RPMI7951 (cell line): ENCODE measurements at places on chromosomes 1 and 21.

DNA sequence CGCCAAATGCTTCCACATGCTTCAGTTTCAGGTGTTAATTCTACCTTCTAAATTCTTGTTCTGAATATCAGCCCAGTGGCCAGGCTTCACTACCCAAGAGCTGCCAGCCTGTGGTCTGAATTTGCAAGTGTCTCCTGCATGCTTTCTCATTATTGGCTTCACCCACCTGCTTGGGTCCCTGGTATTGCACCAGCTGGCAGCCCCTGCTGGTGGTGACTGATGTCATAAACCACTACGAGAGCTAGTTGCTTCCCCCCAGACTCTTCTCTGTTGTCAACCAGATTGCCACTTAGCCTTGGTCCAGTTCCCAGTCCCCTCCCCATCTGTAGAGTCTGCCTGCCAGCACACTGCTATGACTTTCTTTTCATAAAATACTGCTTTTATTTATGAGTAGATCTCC is 197.7 kb upstream of the DUSP10 start:
- DNase-seq, result no peak

- no peak for DNase-seq
These were observed 184.6 kb downstream of the KCNT2 start for GRCh38 chr1:196423612-196424011.

- no peak for DNase-seq
These were observed 204.2 kb downstream of the KCNT2 start for GRCh38 chr1:196403803-196404690.

DNA sequence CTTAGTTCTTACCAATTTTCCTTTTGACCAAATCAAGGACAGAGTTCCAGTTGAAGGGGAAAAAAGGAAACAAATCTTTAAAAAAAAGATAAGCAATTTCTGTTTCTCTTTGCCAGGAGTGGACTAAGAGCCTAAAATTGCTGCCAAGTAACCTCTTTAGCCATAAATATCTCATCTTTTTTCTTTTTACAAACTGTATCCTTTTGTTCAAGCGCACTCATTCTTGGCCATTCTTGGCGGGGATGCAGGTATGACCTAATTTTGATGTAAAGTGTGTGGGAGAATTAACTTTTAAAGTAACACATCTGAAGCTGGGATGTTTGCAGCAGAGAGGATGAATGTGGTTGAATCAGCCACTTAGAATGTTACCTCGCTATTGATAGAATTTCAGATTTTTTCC is 13.4 kb upstream of the KIF1B start:
- no peak for DNase-seq

DNA sequence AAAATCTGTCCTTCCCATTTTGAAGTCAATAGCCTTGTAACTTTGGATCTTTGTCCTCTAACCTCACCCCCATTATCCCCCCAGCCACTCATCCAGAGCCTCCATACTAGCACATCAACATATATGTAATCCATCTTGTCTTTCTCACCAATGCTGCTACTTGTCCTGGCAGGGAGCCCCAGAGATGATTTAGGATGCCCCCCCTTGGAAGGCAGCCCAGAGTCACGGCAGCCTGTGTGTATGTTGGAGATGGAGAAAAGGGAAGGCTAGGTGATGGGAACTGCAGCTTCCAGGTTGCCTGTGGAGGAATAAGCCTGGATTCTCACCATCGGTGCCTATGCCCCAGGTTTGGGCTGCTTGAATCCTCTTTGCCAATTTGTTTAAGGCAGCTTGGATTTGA is 51.7 kb upstream of the SCMH1 start:
- DNase-seq, result no peak

DNA sequence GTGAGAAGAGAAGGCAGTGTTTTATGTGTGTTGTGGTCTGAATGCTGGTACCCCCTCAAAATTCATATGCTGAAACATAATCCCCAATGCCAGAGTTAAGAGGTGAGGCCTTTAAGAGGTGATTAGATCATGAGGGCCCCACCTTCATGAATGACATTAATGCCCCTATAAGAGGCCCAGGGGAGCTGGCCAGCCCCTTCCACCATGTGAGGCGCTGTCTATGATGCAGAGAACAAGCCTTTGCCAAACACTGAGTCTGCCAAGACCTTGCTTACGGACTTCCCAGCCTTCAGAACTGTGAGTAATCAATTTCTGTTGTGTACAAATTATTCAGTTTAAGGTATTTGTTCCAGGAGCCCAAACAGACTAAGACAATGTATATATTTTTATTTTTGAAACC is 20.2 kb downstream of the CAPZB start:
- DNase-seq, result no peak

GRCh38 chr1:210448297-210448892 is 119.7 kb downstream of the HHAT start:
- peak; percentile 58 for DNase-seq

- peak; percentile 49 for DNase-seq
These were observed 9.9 kb downstream of the S100A11 start for GRCh38 chr1:152026895-152027294.
